NCI-H526 treated with DMSO at 0.1 percent for 48 hours (cell line): ENCODE measurements at places on chromosomes 7 and 10.

- no peak for DNase-seq
Measured at GRCh38 chr7:105101864-105102263, 87.9 kb downstream of the KMT2E start.

DNA sequence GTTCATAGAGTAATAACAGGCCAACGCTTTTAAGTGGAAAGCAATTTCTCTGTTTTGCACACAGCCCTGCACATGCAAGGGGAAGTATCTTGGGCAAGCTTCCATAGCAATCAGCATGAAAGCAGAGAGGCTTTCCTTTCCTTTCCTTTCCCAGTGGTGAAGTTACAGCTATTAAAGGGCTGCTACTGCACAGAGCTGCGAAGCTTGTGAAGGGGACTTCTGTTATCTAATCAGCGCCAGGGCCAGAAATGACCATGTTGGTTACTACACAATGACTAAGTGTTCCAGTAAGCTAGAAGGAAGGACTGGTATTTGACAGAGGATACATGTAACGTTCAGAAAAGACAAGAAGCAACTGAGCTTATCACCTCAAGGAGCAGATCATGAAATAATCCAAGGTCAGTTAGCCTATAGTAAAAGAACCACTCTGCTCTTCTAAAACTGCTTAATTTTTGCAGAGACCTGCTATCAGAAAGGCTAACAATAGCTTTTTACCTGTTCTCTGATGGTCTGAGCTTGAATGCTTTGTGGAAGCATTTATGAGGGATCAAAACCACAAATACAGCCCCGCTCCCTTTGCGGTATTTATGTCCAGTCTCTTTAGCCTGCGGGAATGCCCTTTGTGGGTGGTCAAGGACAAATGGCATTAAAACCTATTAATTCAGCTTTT is 45.9 kb downstream of the SGMS1 start:
- no peak for DNase-seq

DNA sequence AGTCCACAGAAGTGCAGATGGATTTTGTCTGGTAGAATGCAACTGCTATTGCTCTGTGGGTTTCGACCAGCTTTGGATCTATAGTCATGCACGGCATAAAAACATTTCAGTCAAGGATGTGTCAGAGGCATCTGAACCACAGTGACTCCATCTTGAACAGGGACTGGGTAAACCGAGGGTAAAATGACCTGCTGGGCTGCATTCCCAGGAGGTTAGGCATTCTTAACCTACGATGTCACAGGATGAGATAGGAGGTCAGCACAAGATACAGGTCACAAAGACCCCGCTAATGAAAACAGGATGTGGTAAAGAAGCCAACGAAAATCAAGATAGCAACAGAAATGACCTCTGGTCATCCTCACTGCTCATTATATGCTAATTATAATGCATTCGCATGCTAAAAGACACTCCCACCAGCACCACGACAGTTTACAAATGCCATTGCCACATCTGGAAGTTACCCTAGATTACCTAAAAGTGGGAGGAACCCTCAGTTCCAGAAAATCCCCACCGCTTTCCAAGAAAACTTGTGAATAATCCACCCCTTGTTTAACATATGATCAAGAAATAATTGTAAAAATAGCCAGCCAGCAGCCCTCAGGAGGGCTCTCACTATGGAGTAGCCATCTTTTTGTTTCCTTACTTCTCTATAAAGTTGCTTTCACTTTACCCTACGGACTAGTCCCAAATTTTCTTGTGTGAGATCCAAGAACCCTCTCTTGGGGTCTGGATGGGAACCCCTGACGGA is 50.7 kb upstream of the CPXM2 start:
- no peak for DNase-seq

- DNase-seq = no peak
Measured at GRCh38 chr10:132836832-132837540, 51.0 kb upstream of the NKX6-2 start.

- DNase-seq = no peak
Measured at GRCh38 chr10:8369666-8370065, 315.2 kb downstream of the GATA3 start.

DNA sequence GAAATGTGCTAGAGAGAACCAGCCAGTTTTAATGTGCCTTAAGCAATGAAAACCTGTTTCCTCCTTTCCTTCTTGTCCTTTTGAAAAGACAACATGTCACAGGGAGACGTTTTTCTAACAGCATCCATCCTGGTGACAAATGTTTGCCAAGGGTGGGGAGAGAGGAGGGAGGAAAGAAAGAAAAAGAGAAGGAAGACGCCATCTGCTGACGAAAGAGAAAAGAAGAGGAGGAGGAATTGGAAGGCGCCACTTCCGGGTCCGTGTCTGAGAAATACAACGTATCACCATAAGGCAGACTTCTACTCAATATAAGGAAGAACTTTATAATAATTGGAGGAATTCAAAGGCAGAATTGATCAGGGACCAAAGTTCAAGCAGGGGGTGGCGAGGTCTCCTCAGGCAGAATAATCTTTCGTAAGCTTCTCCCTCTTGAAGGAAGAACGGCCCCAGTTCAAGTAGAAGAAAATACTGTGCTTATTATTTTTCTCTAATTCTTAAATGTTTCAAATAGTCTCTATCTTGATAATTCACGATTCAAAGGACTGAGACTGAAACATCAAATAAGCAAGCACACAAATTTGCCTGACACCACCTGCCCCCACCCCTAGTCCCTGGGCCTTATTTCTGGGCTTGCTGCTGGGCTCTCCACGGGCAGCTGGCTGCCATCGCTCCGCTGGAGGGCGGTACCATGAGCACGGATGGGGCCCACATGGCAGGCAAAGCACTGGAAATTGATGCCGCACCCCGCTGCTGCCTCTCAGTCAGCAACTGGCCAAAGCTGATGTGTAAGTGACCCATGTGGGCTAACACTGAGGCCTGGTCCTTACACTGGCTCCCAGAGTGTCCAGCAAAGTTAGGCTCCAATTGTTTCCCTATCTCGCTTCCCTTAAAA is 273.7 kb upstream of the KLF14 start:
- DNase-seq = peak; percentile 77

- no peak for DNase-seq
Measured at GRCh38 chr10:123140164-123140982, 4.6 kb downstream of the HMX3 start.

DNA sequence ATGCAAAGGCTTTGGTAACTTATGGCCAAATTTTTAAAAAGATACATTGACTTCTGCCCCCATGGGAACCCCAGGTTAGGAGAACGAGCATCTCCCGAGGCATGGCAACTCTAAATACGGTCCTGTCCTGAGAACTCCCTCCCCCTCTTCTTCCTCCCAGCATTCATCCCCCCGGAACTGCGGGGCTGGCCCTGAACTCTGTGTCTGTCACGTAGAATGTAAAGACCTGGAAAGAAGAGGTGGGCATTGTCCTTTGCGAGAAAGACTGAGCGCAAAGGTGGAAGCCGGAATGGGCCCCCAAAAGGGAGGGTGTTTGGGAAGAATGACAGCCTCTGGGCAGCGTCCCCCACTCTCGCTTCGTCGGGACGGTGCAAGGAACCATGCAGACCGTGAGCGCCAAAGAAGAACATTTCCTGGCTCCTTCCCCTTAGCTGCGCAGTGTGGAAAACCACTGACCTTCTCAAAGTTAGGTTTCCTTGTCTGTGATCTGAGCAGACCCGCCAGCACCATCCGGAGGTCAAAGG is 21.0 kb downstream of the SHH start:
- DNase-seq = no peak

DNA sequence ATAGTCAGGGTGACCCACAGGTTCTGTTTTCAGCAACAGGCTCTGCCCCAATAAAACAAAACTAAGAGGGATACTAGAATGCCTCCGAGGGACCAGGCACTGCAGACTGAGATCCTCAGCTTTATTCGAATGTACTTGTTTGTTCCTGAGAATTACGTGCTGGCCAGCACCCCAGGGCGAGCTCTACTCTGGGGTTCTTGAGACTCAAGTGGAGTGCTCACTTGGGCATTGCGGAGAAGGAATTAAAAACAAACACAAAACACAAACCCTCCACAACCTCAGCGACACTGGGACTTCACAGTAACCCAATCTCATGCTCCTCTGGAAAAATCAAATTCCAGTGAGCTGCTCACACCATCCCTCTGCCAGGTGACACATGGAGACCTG is 250.7 kb downstream of the TNS3 start:
- no peak for DNase-seq

- no peak for DNase-seq
Measured at GRCh38 chr7:105945848-105946247, 17.2 kb upstream of the CDHR3 start.

DNA sequence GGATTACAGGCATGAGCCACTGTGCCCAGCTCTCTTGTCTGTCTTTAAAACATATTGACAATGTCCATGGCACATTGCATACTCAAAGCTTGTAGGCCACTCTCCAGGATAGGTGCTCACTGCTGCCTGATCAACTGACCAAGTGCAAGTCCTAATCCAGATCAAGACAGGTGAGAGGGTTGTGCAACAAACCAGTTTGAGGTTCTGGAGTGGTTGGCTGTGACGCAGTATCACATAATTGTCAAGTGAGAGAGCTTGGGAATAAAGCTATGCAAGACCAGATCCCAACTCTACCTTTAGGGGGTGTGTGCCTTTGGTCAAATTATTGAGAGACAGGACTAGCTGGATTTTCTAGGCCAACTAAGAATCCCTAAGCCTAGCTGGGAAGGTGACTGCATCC is 43.0 kb upstream of the OPN4 start:
- DNase-seq = no peak

DNA sequence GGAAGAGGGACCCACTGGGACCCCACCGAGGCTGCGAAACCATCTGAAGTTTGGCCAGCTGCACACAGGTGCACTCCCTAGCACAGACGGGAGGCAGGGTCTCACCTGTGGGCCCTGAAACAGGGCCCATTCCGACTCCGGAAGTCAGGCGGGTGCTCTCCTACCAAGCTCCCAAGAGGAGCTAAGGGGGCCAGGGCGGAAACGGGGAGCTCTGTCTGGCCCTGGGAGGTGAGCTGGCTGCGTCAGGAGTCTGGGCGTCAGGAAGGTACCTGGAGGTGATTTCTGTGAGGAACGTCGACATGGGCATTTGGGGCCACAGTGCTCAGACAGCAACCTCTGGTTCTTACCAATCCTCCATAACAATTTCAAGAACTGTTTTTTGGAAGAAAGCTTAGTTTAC is 411.7 kb downstream of the TCERG1L start:
- no peak for DNase-seq

GRCh38 chr10:9848278-9848677 is 1169.4 kb upstream of the CELF2 start:
- DNase-seq = no peak

- DNase-seq = no peak
Measured at GRCh38 chr7:77831481-77831880, 32.9 kb downstream of the PHTF2 start.

GRCh38 chr10:68561865-68562649 is 1.9 kb downstream of the TET1 start:
- peak; percentile 44 for DNase-seq

DNA sequence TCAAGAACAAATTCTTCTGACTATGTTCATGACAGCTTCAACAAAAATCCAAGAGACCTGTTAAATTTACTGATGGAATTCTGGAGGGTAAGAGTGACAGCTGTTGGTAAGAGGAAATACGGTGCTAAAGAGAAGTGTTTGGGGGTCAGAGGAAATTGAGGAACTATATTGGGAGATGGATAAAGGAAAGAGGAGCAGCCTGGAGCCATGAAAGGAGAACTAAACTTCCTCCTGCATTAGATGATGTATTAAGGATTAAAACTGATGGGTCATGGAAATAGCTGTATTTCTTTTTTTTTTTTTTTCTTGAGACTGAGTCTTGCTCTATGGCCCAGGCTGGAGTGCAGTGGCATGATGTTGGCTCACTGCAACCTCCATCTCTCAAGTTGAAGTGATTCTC is 95.3 kb downstream of the HERPUD2 start:
- no peak for DNase-seq

DNA sequence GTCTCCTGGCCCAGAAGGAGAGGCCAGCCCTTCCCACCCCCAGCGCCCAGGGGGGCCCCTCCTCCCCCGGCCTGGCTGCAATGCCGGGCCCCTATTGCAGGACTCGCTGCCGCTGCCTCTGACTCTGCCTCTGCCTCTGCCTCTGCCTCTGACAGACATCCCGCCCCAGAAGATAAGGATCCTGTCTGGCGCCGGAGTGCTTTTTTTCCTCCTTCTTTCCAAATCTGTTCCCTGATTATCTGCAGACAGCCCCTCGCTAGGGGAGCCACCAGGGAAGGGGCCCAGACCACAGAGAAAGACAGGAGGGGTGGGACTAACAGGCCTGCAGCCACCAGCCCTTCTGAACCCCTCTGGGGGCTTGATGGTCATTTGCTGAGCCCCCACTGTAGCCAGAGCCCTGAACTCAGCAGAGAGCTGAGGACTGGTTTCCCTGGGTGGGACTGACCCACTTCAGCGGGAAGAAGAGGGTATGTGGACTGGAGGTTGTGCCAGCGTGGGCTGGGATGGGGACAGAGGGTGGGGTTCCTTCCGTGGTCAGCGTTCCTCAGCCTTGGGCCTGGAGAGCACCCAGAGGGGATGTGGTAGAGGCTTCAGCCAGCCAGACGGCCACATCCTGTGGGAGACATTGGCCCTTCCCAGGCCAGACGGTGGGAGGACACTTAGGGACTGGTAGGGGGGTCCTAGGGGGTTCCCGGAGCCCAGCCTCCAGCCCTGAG is 22.8 kb downstream of the UNC5B start:
- DNase-seq = no peak

GRCh38 chr10:127694580-127695193 is 42.3 kb upstream of the FOXI2 start:
- DNase-seq = no peak

DNA sequence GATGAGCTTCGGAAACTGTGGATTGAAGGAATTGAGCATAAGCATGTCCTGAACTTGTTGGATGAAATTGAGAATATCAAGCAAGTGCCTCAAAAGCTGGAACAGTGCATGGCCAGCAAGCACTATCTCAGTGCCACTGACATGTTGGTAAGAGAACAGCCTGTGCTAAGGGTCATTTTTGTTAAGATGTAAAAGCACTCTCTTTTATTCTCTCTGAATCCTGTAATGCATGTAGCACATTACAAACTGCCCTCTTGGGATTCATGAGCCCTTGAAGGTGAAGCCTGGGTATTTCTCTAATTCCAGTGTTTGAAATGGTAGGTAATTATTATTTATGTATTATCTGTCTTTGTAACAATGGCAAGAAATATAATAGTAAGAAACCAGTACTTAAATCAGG is 36.1 kb downstream of the EXOC4 start:
- no peak for DNase-seq

GRCh38 chr7:66153691-66154090 is 39.0 kb downstream of the CRCP start:
- DNase-seq = no peak

DNA sequence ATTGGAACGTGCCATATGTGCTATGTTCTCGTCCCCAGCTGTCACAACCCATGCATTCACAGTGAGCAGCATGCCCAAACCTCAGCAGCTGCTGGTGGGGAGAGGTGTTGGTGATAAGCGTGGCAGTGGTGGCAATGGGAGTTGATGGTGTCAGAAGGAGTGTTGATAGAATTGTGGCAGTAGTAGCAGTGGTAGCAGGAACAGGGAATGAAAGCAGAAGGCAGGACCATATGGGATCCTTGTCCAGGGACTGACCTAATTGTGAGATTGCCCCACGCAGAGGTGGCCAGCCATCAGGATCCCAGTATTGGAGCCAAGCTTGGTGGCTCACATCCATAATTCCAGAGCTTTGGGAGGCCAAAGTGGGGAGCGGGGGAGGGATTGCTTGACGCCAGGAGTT is 276.3 kb downstream of the GALNT17 start:
- DNase-seq = no peak
